ENCODE measurements at places on chromosomes 11 and 22.

GRCh38 chr11:116610190-116610589 is 162.6 kb downstream of the BUD13 start:
- DNase-seq: no peak

GRCh38 chr22:44411226-44412135 is 86.6 kb downstream of the RTL6 start:
- DNase-seq: no peak

DNA sequence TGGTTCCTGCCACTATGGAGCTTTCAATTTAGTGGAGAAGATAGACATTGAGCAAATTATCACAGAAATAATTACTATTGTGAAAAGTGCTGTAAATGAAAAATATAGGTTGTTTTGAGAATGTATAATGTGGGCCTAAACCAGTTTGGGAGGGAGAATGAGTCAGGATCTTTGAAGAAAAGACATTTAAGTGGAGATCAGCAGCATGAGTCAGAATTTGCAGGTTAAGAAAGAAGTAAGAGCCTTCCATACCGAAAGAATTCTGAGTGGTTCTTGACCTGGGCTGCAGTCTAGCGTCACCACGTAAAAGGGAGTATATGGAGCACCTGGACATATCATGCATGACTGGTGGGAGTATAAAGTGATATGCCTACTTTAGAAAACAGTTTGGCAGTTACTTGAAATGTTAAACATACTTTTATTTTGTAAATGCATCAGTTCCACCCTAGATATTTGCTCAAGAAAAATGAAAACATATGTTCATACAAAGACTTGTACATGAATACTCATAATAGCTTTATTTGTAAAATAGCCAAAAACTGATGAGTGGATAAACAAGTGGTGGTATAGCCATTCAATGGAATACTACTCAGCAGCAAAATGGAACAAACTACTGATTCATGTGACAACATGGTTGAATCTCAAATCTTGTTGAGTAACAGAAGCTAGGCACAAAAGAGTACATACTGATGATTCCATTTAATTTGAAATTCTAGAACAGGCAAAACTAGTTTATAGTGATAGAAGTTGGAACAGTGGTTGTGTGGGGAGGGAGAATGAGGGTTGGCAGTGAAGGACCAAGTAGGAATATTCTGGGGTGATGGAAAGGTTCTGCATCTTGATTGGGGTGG is 99.2 kb downstream of the STIM1 start:
- peak; percentile 53 for DNase-seq

DNA sequence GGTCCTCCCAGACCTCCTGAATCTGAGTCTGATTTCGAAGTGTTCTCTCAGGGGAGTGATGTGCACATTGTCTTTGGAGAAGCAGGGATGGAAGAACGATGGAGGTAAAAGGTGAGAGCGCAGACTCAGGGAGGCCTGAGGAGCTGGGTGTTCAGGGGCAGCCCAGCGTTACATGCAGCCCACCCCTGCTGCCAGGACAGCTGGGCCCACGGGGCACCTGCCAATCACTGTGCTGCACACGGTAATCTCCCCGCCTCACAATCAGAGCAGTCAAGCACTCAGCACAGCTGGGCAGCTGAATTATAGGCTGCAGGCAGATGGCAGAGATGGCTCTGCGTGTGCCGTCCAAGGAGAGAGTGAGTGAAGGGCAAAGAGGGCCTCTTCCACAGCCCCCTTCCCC is 17.9 kb upstream of the HTR3A start:
- DNase-seq: no peak

DNA sequence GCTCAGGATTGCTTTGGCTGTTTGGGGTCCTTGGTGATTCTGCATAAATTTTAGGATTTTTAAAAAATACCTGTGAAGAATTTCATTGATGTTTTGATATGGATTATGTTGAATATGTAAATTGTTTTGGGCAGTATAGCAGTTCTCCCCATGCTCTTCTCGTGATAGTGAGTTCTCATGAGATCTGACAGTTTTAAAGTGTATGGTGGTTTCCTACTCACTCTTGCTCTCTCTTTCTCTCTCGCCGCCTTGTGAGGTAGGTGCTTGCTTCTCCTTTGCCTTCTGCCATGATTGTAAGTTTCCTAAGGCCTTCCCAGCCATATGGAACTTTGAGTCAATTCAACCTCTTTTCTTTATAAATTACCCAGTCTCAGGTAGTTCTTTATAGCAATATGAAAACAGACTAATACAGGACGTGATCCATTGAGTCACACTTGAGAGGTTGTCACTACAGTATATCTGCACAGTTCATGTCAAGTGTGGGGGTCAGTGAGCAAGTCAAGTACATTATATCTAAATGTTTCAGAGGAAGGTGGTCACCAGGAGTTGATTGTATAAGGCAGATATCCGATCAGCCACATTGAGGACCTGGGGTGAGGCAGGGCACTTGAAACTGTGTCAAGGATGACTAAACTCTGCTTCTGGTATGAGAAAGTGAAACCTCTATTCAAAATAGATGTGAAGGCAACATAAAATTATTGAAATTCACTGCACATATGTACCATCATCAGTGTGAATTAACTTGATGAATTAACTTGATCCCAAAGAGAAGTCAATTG is 70.7 kb upstream of the CCDC179 start:
- DNase-seq: no peak

DNA sequence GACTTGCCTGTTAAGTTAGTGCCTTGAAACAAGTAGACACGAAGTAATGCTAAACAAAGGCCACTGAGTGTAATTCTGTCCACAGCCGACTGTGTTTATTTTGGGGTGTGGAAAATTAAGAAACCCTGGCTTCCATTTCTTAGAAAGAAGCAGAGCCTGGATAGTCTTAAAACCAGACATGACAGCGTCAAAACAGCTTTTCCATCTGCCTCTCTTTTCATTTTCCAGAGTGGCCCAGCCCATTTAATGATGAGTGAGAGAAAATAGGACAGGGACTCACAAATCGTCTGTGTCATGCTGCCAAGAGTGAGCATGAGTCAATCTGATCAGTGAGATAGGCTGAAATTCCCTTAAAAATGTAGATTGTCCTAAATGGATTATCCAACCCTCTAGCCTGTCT is 485.9 kb downstream of the JRKL start:
- peak; percentile 21 for DNase-seq

- DNase-seq: no peak
Measured at GRCh38 chr11:103942646-103943045, 93.8 kb upstream of the DDI1 start.

DNA sequence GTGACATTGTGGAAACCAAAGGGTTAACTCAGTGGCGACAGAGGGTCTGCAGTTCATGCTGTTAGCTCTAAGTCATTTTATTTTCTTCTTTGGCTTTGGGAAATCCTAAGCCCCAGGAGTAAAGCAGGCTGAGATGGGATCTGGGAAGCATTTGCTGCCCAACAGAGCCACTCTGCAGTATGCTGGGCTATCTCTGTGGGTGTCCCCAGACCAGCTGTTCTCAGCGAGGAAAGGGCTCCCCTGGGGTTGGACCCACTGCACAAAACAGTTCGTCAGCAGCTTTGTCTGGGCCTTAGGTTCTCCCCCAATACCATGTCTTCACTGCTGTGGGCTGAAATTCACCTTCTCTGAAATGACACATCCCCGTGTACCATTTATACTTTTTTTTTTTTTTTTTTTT is 34.0 kb downstream of the KREMEN1 start:
- DNase-seq: no peak

DNA sequence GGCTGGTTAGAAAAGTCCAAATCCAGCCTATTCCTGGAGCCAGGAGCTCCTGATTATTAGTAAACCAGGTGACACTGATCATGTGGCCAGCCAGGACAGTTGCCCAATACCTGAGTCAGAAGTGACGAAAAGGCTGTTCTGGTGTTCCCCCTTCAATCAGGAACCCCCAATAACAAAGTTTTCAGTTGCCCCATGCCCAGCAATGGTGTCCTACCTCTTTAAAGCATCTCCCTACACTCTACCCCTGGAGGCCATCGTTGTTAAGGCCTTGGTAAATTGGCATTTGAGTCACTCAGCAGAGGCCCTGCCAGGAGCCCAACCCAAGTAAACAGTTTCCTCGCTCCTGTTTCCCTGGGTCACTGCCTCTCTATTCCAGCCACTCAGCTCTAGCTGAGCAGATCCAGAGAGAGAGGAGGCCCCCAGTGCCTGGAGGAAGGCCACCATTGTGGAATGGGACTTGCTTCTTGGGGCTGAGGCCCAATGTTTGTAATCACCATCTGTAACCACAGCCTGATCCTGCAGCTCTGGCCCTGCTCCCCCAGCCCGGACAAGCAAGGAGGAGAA is 25.0 kb downstream of the ARHGAP1 start:
- peak; percentile 65 for DNase-seq

DNA sequence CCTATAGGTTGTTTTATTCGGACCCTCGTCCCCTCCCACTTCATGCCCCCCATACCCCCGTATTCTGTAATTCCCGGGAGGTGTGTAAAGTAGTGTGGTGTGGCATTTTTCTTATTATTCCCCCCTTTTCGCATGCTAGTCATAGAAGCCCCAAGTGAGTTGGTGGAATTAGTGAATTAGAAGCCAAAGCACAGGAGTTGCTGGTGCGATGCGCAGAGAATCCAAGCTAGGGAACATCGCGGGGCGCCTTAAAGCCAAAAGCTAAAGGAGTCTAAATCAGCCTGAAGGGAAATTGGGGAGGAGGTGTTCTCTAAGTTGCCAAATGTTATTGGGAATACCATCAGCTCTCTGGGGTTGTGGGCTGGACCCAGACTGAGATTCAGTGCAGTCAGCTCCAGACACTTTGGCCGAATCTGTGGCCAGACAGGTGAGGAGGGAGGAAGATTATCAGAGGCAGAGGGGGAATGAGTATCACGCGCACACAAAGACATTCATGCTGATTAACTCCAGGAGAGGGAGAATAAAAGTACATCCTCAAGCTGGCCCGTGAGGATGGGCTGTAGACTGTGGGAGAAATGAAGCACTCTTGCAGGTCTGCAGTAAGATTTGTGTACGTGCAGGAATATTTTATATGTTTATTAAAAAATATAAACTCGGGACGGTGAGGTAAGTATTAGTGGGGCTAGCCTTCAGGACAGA is 102.8 kb upstream of the HSD17B12 start:
- no peak for DNase-seq

DNA sequence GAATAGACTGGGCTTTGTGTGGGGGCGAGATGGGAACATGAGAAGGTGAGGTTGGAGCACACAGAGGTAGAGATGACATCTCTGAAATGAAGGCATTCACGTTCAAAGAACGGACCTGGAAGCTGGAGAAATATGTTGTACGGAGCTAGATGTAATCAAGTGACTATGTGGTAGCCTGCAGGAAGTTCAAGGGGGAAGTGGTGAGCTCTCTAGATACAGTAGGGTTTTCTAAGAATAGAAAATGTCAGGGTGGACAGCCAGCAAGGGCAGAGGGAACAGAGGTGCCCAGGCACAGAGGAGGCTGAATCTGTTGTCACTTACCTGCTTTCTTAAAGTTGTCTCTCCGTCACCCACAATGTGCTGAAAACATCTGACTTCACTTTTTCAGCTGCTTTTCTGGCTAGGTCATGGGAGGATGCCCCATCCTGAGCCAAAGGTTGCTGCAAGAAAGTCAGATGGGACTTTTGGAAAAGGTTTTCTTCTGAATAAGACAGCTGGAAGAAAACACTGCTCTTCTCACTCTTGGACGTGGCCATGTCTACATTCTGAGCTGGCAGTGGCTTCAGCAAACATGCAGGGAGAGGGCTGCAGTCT is 171.5 kb upstream of the B3GAT1 start:
- no peak for DNase-seq

- no peak for DNase-seq
Measured at GRCh38 chr11:78100676-78101472, 21.2 kb upstream of the NDUFC2 start.

- DNase-seq: no peak
Measured at GRCh38 chr22:27603800-27604144, 197.8 kb downstream of the MN1 start.

DNA sequence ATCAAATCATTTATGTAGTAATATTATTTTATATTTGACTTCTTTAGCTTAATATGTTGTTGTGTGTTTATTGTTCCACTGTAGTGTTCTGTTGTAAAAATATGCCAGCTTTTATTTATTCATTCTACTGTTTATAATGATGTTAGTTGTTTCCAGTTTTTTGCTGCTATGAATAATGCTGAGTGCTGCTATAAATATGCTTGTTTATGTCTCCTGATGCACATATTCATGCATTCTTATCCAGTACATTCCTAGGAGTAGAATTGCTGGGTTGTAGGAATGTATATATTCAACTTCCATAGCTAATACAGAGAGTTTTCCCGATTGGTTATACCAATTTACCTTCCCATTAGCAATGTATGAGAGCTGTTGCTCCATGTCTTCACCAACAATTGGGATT is 33.5 kb upstream of the RAB30 start:
- no peak for DNase-seq

- DNase-seq: no peak
Measured at GRCh38 chr11:60821827-60822599, 19.9 kb upstream of the CCDC86 start.

- DNase-seq: no peak
Measured at GRCh38 chr22:19620742-19621371, 93.4 kb upstream of the SEPTIN5 start.

- DNase-seq: peak; percentile 51
Measured at GRCh38 chr11:128468111-128468510, 119.2 kb downstream of the ETS1 start.

GRCh38 chr11:76086743-76087635 is 119.3 kb downstream of the WNT11 start:
- peak; percentile 67 for DNase-seq

GRCh38 chr22:24486501-24486921 is 8.6 kb upstream of the UPB1 start:
- DNase-seq: peak; percentile 90

DNA sequence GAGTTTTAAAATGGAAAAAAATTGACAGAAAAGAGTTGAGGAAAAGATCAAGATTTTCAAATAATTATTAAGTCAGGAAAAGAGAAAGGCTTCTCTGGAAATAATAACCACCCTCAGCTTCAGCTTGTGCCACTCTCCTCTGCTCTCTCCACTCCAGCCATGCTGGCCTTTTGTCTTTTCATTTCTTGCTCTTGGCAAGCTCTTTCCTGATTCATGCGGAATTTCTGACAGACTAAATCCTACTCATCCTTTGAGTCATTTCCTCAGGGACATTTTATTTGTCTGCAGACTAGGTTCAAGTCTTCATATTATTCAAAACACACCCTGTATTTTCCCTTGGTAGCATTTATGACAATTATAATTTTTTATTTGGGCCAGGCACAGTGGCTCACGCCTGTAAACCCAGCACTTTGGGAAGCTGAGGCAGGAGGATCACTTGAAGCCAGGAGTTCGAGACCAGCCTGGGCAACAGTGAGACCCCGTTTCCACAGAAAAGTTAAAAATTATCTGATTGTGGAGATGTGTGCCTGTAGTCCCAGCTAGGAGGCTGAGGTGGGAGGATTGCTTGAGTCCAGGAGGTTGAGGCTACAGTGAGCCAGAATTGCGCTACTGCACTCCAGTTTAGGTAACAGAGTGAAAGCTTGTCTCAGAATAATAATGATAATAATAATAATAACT is 7.8 kb upstream of the P4HA3 start:
- peak; percentile 94 for DNase-seq

GRCh38 chr11:83835423-83835822 is 549.3 kb upstream of the CCDC90B start:
- no peak for DNase-seq

GRCh38 chr22:43202326-43202725 is 15.4 kb upstream of the TTLL12 start:
- no peak for DNase-seq
